ENCODE measurements at places on chromosomes 6 and 20.
A peak's percentile ranks its signal among the peaks of the same experiment; 100 is the strongest.

GRCh38 chr6:9511157-9511556, 903.7 kb downstream of the TFAP2A start:
- no peak for DNase-seq

DNA sequence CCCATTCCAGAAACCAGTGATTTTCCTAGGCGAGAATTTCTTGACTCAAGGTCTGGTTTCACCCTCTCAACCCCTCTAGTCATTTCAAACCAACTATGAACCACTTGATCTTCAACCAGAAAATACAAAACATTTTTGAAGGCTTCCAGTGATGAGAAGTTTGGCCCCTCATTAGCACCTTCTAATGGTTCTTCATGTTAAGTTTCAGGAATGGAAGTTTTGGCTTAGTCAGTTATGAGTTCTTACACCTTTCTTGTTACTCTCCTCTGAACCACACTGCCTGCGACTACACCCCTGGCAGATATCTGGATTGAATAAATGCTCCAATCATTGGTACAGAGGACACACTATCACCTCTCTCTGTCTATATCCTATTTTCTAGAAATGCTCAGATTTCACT, 67.2 kb downstream of the GJA10 start:
- no peak for DNase-seq

DNA sequence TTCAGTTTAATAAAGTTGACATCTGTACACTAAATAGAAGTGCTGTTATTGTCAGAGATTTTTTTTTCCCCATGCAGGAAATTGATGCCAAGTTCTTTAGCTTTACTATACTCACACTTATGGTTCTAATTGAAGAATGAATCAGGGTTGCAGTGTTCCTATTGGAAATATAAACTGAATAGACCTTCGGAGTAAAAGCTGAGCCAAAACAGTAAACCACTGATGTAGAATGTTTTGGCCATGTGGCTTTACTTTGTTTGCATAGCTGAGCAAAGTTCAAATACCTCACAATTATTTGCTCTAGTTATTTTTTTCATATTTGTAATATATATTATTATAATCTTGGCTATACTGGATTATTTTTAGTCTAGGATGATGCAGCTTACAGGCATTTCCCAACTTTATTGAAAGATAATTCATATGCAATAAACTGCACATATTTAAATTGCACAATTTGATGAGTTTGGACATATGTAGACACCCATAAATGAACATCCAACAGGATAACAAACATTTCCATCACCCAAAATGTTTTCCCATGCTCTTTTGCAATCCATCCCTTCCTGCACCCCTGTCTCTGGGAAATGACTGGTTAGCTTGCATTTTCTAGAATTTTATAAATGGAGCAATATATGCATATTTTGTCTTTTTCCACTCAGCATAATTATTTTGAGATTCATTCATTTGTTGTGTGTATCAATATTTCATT, 105.8 kb upstream of the NOX3 start:
- DNase-seq: no peak

GRCh38 chr6:116531675-116532570, 13.6 kb downstream of the TRAPPC3L start:
- DNase-seq: peak; percentile 44

- no peak for DNase-seq
These were observed 293.8 kb downstream of the ZNF217 start for GRCh38 chr20:53299831-53300230.

GRCh38 chr6:74070091-74070490, 374.1 kb downstream of the CD109 start:
- DNase-seq: no peak

- DNase-seq: no peak
These were observed 174.9 kb downstream of the FRK start for GRCh38 chr6:115885636-115886366.

- DNase-seq: no peak
These were observed 54.0 kb downstream of the ASXL1 start for GRCh38 chr20:32411955-32412706.

DNA sequence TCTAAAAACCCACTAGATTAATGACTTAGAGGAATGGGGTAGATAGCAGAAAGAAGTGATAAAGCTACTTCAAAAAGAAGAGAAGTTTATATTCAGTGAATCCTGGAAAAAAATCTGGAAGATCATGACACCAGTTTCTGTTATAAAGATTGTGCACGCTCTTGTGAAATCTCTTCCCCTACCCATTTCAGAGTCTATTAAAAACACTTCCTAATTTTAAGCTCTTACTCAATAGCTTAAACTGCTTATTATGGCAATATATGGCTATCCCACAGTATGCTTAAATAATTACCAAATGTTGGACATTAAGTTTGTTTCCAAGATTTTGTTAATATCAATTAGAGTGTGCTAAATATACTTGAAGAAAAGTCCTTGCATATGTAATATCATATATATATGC, 585.3 kb upstream of the MAN1A1 start:
- DNase-seq: no peak

DNA sequence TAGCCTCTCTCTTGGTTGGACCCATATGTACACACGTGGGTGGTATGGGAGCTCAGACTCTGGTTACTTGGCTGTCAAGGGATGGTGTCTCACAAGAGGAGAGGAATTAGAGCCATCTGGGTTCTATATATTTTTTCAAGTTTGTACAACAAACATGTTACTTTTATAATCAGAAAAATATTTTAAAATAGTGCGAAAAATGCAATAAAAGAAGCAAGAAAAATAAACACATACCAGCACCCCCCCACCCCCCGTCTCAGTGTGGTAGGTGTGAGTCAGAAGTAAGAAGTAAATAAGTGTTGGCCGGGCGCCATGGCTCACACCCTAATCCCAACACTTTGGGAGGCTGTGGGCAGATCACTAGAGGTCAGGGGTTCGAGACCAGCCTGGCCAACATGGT, 2.1 kb upstream of the TIAM2 start:
- no peak for DNase-seq

- DNase-seq: no peak
These were observed 514 bp downstream of the ACOT13 start for GRCh38 chr6:24667378-24667803.

DNA sequence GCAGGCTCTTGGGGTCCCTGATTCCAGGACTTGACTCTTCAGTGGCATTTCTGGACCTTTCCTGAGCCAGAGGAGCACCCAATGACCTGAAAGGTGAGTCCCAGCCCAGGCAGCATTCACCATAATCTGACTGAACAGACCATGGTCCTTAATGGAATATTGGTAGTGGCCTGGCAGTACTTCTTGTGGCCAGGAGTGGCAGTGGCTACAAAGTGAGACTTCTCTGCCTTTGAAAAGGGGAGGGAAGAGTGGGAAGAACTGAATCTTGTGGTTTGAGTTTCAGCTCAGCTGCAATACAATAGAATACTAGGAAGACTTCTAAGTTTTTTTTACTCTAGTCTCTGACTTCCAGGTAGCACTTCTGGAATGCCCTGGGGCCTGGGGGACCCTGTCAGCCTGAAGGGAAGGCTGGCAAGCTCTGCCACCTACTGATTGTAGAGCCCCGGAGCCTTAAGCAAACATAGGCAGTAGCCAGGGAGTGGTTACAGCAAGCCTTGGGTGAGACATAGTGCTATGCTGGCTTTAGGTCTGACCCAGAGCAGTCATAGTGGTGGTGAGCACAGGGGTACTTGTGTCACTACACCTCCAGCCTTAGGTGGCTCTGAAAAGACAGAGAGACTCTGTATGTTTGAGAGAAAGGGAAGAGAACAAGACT, 674.2 kb upstream of the MANEA start:
- no peak for DNase-seq

GRCh38 chr6:147769496-147770087, 261.1 kb downstream of the SAMD5 start:
- DNase-seq: no peak

- no peak for DNase-seq
These were observed 444.4 kb downstream of the UTRN start for GRCh38 chr6:144729502-144729901.

GRCh38 chr6:143060806-143061596, at the start of gene AIG1:
AIG1 (plus strand) TSS chr6:143060889; CDS start chr6:143060926, 37 bp downstream.
- DNase-seq: peak; percentile 22

- DNase-seq: no peak
These were observed 38.0 kb upstream of the PDE10A start for GRCh38 chr6:165701005-165701404.

DNA sequence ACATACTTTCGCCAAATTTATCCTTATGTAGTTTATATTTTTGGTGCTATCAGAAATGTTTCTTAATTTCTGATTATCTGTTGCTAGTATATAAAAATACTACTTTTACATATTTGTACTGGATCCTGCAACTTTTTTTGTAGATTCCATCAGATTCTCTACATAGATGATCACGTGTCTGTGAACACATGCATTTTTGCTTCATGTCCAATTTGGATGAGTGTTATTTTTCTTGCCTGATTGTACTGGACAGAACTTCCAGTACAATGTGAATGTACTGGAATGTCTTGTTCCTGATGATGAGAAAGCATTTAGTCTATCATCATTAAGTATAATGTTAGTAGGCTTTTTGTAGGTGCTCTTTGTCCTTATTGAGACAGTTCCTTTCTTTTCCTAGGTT, 25.0 kb upstream of the SSR1 start:
- DNase-seq: no peak

DNA sequence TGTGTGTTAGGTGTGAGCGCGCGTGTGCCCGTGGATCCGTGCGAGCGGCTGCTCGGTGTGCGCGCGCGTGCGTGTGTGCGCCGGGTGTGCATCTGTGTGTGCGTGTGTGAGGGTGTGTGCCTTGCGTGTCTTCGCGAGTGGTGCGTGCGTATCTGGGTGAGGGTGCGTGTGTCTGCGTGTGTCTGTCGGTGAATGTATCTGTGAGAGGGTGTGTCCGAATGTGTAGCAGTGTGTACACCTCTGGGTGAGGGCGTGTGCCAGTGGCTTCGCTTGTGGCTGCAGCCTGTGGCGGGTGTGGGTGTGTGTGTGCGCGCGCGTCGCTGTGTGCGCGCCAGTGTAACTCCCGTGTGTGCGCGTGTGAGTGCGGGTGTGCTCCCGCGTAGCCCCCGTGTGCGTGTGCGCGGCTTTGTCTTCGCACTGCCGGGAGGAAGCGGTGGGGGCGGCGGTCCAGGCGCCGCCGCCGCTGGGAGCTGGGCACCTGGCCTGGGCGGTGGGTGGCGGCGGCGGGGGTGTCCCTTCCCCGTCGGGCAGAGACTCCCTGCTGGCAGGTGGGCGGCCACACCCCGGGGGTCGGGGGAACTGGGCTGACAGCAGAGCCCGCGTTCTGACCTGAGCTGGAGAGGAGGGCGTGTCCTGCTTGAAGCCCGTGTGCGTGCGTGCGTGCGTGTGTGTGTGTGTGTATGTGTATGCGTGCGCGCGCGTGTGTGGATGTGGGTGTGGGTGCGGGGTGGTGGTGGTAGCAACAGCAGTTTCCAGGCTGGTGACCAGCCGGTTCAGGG, 61.3 kb upstream of the EPB41L1 start:
- no peak for DNase-seq

GRCh38 chr20:1440024-1440423, 26.6 kb downstream of the NSFL1C start:
- no peak for DNase-seq

GRCh38 chr6:156169371-156169770, 607.8 kb upstream of the ARID1B start:
- DNase-seq: no peak

- no peak for DNase-seq
These were observed 15.8 kb downstream of the AARS2 start for GRCh38 chr6:44297063-44298038.

- DNase-seq: no peak
These were observed 25.8 kb upstream of the RNGTT start for GRCh38 chr6:88989215-88989614.

DNA sequence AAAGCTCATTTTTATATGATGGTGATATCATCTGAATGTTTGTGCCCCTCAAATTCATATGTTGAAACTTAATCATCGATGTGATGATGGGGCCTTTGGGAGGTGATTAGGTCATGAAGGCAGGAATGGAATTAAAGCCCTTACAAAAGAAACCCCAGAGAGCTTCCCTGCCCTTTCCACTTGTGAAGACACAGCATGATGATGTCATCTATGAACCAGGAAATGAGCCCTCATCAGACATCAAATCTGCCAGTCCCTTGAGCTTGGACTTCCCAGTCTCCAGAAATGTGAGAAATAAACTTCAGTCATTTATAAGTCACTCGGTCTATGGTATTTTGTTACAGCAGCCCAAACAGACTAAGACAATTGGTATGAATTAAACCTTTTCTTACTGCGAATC, 153.1 kb downstream of the MYB start:
- DNase-seq: no peak

DNA sequence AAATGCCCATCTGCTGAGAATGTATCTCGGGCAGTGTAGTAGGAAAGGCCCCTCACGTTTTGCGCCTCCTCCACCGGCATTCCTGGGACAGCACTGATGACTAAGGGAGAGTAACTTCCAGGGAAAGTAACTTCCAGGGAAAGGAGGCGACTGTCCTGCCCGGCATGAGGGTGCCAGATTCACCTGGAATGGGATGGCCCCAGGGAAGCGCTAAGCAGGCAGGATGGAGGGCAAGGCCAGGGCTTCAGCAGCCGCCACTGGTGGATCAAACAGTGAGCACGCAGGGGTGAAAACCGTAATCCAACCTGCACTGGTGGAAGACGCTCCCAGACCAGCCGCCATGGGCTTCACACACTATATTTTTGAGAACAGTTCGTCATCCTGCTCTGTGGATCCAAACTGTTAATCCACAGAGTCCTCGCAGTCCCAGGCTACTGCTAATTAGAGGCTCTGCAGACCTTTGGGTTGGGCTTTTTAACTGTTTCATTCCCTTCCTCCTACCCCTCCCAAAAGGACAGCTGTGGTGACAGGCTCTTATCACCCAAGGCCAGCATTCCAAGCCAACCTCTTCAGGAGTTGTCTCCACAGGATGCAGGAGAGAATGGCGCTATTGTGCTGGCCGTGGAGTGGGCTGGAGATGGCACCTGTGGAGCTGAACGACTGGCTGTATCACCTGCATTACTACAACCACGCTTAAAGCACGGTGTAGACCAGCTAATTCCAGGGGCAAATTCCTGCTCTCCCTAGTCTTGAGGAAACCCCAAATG, 178.9 kb downstream of the DLL1 start:
- no peak for DNase-seq

DNA sequence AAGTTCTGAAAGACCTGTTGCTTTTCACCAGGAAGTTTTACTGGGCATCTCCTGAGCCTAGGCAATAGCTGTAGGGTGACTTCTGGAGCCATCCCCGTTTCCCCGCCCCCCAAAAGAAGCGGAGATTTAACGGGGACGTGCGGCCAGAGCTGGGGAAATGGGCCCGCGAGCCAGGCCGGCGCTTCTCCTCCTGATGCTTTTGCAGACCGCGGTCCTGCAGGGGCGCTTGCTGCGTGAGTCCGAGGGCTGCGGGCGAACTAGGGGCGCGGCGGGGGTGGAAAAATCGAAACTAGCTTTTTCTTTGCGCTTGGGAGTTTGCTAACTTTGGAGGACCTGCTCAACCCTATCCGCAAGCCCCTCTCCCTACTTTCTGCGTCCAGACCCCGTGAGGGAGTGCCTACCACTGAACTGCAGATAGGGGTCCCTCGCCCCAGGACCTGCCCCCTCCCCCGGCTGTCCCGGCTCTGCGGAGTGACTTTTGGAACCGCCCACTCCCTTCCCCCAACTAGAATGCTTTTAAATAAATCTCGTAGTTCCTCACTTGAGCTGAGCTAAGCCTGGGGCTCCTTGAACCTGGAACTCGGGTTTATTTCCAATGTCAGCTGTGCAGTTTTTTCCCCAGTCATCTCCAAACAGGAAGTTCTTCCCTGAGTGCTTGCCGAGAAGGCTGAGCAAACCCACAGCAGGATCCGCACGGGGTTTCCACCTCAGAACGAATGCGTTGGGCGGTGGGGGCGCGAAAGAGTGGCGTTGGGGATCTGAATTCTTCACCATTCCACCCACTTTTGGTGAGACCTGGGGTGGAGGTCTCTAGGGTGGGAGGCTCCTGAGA, at the start of gene HFE:
Gene HFE, plus strand, starts transcription at position 146 of the 832 bp plus-strand sequence. Its CDS starts 12 bp downstream, at position 158.
- DNase-seq: no peak
